Choroid plexus epithelial cell (primary cell): ENCODE measurements at places on chromosomes 2 and 18.

GRCh38 chr18:64127172-64127571, 21.7 kb downstream of the LINC00305 start:
- no peak for DNase-seq

- no peak for DNase-seq
Observed at GRCh38 chr2:15844211-15844801, 96.0 kb upstream of the MYCN start.

- DNase-seq: no peak
Observed at GRCh38 chr18:13624563-13625237, 101.7 kb downstream of the FAM210A start.

GRCh38 chr2:12543076-12543977, 173.4 kb upstream of the TRIB2 start:
- DNase-seq: no peak
